ENCODE measurements at places on chromosomes 1 and 21.

- peak; percentile 57 for DNase-seq
These were observed 2.9 kb upstream of the CLIC4 start for GRCh38 chr1:24742090-24742938.

- DNase-seq = no peak
These were observed 34.9 kb upstream of the TACSTD2 start for GRCh38 chr1:58611861-58612385.

- no peak for DNase-seq
These were observed 1.7 kb downstream of the TFAP2E start for GRCh38 chr1:35574655-35575415.

GRCh38 chr1:3534803-3535637, 76.3 kb downstream of the MEGF6 start:
- DNase-seq = no peak

- DNase-seq = no peak
These were observed 24.4 kb downstream of the KCNA2 start for GRCh38 chr1:110581682-110582145.

- no peak for DNase-seq
These were observed 59.0 kb downstream of the BRINP2 start for GRCh38 chr1:177229781-177230180.

- no peak for DNase-seq
These were observed 30.6 kb downstream of the HFM1 start for GRCh38 chr1:91374086-91374485.

GRCh38 chr1:184299796-184300195, 87.0 kb upstream of the C1orf21 start:
- DNase-seq = no peak

GRCh38 chr1:31414980-31415370, 2.0 kb downstream of the SERINC2 start:
- no peak for DNase-seq
